Stimulated activated CD8-positive, alpha-beta memory T cell treated with anti-CD3 and anti-CD28 coated beads, Interleukin-4, amount 100 ng/mL, for 1 hour (primary cell): ENCODE measurements at places on chromosomes 7 and 10.
A peak's percentile ranks its signal among the peaks of the same experiment; 100 is the strongest.

- DNase-seq = no peak
Observed at GRCh38 chr7:154906201-154906600, 96.7 kb downstream of the PAXIP1 start.

DNA sequence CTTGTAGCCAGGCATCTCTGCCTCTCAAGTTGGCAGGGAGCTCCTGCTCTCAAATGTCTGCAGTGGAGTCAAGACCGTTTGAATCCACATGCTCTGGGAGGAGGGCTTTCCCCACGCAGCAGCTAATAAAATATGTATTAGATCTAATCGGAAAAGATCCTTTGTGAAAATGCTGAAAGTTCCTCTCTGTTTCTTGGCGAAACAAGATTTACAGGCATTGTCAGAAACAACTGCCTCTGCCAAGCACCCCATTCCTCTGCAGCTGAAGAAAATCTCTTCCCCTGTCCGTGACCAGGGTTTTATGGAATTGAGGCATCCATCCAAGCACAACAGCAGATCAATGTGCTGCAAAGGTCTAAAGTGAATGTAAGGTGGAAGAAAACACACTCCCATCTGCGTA is 165.8 kb downstream of the TCERG1L start:
- DNase-seq = no peak

DNA sequence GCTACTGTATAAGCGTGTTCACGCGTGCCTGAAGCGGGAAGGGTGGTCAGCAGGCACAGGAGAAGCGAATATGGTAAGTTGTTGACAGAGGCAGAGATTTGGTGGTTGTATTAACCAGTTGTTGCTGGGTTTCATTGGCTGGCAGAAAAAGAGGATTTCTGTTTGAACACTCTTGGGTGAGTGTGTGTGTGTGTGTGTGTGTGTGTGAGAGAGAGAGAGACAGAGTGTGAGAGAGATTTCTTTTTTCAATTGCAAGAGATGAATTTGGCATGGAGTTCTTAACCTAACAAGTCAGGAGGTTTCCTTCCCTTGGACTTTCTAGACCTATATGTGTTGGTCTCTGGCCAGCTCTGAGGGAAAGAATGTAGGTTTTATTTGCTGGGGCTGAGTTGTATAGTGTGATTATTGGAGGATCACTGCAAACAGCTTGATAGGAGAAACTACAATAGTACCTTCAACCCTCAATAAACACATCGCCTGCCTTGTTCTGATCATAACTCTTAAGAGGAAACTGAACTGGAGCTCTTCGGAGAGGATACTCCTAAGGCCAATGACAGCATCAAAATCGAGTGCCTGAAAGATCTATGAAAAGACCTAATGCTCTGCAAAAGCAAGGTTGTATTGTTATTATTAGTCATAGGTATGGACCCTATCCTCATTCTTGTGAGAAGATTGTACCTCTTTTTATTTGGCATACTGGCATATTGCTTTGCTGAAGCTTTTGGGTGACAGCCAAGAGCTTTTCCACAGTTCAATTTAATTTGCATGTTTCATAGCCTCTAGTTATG is 1.2 kb downstream of the MCU start:
- no peak for DNase-seq

- no peak for DNase-seq
Observed at GRCh38 chr7:101733713-101734475, 83.5 kb upstream of the CUX1 start.

- DNase-seq = no peak
Observed at GRCh38 chr7:12066004-12066403, 145.1 kb upstream of the TMEM106B start.

DNA sequence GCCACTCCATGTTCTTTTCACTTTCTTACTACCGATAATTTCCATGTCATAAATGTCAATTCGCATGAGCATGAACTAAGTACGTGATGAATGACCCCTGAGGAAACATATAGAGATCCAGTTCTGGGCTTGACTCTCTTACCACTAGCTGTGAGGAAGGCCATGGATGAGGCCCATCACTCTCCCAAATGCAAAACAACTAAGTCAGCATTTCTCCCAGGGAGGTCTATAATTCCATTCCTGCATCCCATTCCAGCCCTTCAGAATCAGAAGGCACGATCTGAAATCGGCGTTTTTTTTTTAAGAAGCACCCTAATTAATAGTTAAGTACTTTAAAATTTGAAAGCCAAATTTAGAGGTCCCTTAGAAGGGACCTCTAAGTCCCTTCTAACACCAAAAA is 116.5 kb downstream of the CABCOCO1 start:
- DNase-seq = no peak

GRCh38 chr7:111103678-111104274 is 12.8 kb downstream of the LRRN3 start:
- no peak for DNase-seq

DNA sequence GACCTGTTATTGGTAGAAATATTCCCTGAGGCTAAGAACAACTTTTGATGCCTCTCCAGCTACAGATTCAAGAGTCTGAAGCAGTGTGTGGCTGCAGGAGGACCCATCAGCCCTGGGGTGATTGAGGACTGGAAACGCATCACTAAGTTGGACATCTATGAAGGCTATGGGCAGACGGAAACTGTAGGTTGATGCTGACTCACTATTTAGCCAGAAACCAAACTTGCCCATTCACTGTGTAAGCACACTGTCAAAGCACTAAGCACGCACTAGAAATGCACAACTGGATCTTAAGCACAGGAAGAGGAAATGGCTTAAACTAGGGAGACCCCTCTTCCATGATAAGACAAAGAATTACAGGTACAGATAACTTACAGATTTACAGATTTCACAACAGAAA is 20.8 kb downstream of the ACSM6 start:
- DNase-seq = no peak

GRCh38 chr10:95268438-95268837 is 22.4 kb downstream of the PDLIM1 start:
- DNase-seq = no peak

- no peak for DNase-seq
Observed at GRCh38 chr7:64574540-64575099, 11.7 kb upstream of the ZNF680 start.

- no peak for DNase-seq
Observed at GRCh38 chr7:49703337-49703736, 70.1 kb upstream of the VWC2 start.

DNA sequence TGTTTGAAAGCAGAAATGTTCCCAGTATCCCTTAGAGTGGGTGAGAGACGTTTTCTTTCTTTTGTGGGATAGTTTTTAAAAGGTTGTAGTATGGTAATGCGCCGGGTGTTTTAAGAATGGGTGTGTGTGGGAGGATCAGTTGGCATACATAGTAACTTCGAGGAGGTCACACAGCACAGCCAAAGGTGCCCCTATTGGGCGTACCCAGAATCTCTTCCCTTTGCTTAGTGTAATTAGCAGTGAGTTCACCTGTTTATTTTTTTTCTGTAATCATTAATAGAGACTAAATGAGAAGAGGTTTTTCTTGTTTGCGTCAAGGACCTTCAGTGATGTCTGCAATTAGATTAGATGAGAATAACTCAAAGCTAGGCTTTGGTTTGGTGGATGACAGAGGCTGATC is 1.5 kb downstream of the PLEKHA8 start:
- DNase-seq = no peak

DNA sequence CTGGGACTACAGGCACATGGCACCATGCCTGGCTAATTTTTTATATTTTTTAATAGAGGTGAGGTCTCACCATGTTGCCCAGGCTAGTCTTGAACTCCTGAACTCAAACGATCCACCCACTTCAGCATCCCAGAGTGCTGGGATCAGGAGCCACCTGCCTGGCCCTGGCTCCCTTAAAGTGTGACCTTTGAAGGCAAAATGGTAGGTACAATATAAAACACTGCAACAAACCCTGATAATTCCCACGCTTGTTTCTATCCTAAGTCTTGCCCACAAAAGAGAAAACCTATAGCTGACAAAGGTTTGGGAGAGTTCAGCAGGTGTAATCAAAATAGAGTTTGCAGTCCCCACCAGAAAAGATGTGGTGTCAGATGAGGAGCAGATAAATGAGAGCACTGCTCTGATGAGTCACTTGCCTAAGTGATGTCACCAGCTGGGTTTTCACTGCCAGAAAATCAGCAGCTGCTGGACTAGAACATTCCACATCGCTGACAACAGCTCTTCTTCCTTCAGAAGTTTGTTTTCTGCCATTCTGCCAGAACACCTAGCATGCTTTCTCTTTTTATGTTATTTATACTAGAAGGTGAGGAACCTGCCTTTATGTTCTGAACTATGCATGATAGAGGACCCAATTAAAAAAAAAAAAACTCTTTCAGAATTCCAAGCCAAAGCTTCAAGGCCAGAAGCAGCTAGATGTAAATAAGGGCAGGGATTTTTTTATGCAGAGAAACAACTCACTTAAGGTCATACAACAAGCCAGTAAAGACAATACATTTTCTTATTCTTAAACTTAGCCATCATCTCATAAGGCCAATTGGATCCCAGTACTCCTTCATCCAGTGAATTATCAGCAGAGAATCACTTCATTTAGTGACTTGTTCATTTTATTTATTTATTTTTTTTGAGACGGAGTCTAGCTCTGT is 18.0 kb downstream of the PURB start:
- DNase-seq = no peak

DNA sequence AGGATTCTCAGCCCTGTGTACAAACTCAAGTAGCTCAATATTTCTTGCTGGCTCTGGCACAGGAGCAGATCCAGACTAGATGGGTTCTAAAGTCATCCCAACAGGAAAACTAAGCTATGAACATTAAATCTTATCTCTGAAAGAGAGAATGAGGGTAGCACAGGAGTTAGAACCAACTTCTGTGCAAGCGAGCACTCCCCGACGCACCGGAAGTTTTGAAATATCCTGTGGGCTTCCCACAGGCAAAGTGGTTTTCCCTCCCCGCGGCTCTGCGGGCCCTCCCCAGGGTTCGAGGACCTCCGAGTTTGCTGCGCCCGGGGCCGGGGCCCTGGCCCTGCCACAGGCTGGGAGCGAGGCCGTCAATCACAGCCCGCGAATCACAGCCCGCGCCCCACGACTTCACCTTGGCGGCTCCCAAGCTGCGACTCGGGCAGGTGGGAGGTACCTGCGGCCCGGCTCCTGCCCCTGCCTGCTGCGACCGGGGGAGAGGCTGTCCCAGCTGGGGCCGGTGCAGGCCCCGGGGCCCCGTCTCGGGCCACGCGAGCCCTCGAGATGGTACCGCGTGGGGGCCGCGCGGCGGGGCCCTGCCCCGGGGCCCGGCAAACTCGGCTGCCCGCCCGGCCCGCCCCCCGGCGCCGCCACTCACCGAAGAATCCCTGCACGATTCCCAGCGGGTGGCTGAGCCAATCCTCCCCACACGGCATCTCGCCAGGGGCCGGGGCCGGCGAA is 598 bp downstream of the MCMBP start:
- peak; percentile 27 for DNase-seq

GRCh38 chr10:78267598-78267997 is 233.9 kb downstream of the RPS24 start:
- no peak for DNase-seq

- DNase-seq = no peak
Observed at GRCh38 chr7:135169964-135170273, 588 bp downstream of the CYREN start.

GRCh38 chr7:73489976-73490375 is 32.1 kb downstream of the BAZ1B start:
- no peak for DNase-seq

GRCh38 chr7:106068986-106069385 is 43.1 kb downstream of the SYPL1 start:
- no peak for DNase-seq

DNA sequence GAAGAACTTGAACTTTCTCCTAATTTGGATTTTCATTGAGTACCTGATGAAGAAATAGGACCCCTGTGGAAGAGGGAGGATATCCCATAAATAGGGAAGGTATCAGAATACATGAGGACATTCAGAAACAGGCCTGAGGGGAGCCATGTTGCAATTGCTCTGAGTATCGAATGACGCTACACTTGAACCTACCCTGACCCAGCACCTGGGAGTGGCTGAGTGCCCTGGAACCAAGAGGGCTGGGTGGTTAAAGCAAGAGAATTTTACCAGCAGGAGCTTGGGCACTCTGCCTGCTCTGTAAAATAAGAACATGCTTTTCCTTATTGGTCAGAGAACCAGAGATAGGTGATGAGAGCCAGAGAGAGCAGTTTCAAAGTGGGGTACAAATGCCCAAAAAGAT is 7.2 kb downstream of the NEUROD6 start:
- DNase-seq = no peak

GRCh38 chr7:32958046-32959025 is 1.1 kb downstream of the FKBP9 start:
- no peak for DNase-seq

DNA sequence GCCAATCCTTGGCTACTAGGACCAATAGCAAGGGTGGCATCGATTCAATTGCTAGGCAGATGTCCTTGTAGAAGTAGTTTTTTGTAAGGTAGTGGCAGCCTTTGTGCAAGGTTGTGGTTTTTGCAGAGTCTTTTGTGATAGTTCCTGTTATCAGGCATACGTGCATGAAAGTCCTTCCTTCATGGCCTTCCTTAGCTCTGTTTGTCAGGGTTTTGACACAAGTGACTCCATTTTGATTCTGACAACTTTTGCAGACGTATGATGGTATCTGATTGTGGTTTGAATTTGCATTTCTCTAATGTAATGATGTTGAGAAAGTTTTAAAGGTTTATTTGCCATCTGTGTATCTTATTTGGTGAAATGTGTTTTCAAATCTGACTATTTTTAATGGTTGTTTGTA is 71.8 kb upstream of the SYPL1 start:
- DNase-seq = no peak

GRCh38 chr10:71771204-71771603 is 2.1 kb downstream of the VSIR start:
- no peak for DNase-seq

GRCh38 chr7:4948402-4948801 is 10.6 kb downstream of the MMD2 start:
- DNase-seq = no peak

- no peak for DNase-seq
Observed at GRCh38 chr10:105183536-105183935, 542.4 kb downstream of the SORCS3 start.
